ENCODE measurements at places on chromosomes 4 and X.

DNA sequence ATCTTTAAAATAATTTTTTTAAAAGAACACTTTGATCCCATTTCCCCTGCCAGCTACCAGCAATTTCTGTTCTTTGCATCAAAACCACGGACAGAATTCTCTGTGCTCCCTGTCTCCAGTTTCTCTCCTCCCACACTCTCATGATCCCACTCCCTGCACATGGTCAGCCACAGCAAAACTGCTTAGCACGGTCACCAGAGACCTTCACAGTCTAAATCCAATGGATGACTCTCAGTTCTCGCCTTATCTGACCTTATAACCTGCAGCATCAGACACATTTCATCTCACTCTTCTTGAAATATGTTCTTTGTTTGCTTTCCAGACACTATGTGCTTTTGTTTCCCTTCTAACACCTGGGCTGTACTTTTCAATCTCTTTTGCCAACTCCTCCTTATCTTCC, 131.5 kb downstream of the NR3C2 start:
- DNase-seq, result no peak

DNA sequence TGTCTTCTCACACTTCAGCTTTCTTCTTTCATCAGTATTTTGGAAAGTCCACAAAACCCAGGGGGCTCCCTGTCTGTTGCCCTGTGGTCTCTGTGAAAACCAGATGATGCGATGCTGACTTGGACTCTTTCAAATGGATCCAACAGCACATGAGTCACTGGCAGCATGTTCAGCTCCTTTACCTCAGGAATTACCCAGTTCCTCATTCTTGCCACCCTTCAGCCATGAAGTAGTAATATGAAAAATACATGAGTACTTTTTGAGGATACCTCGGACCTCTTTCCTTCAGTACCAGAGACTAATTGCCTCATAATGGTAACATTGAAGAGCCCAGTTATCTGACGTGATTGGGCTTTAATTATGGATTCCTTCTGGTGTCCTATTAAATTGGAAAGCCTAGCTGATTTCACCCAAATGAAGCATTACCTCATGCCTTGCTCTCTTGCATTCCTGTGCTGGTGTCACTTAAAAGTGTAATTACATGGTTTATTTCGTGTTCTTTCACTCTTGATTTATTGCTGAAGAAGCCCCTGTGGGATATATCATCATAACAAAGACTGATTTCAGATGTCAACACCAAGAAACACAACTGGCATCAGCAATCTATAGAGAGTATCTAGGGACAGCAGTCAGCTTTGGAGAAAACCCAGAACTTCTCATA, 63.4 kb downstream of the NFKB1 start:
- DNase-seq, result no peak

- no peak for DNase-seq
Measured at GRCh38 chrX:14946606-14947155, 73.5 kb downstream of the MOSPD2 start.

GRCh38 chr4:111198446-111198845, 575.6 kb upstream of the PITX2 start:
- DNase-seq, result no peak

GRCh38 chr4:76194325-76194724, 19.3 kb downstream of the SCARB2 start:
- DNase-seq, result no peak

- DNase-seq, result no peak
Measured at GRCh38 chrX:48958635-48959094, 1.3 kb upstream of the OTUD5 start.

GRCh38 chr4:157246964-157247363, 26.4 kb downstream of the GRIA2 start:
- no peak for DNase-seq

GRCh38 chr4:5874811-5875449, 18.0 kb downstream of the CRMP1 start:
- DNase-seq, result no peak

DNA sequence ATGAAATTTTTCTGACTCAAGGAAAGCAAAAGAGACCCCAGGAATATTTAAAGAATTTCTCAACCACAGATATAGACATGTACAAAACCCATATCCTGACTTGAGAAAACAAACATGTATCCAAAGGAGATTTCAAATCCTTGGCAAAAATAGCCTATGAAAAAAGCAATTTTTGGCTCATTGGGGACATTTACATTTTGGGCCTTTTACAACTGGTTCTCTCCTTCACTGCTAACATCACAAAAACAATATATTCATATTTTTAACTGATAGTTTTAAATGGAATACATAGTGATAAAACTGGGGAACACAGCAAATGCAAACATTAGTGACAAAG, 65.0 kb downstream of the SH3RF1 start:
- no peak for DNase-seq

DNA sequence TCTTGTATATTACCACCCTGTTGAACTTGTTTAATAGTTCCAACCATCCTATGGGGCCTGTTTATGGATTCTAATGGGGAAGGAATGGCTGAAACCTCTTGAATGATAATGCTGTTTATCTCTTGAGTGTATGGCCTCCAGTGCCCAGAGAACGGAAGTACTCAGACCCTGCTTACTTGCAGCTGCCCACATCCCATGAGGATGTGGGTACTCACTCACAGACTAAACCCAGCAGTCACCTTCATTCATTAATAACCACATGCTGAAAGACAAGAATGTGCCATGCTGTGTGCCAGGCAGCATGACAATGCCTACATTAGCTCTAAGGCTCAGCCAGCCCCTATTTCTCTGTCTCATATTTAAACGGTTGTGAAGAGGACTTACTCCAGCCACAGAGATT, 5.9 kb upstream of the ARMCX5 start:
- no peak for DNase-seq

GRCh38 chrX:128804828-128805227, 718.5 kb downstream of the SMARCA1 start:
- DNase-seq, result no peak

DNA sequence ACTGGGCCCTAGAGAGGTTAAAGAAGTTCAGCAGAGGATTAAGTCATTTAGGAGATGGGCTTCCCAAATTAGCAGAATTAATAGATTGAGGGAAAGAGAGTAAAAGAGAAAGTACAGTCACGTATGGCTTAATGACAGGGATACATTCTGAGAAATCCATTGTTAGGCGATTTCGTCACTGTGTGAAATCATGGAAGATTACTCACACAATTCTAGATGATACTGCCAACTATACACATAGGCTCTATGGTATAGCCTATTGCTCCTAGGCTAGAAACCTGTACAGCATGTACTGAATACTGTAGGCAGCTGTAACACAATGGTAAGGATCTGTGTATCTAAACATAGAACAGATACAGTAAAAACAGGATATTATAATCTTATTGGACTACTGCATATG, 180.6 kb downstream of the RNF150 start:
- DNase-seq, result no peak

GRCh38 chr4:148311526-148311925, 130.7 kb downstream of the NR3C2 start:
- no peak for DNase-seq

- no peak for DNase-seq
Measured at GRCh38 chr4:94931626-94932025, 173.9 kb downstream of the BMPR1B start.

GRCh38 chrX:40278340-40279090, 180.8 kb upstream of the BCOR start:
- peak; percentile 45 for DNase-seq

- DNase-seq, result no peak
Measured at GRCh38 chr4:145820407-145820806, 118.2 kb downstream of the ZNF827 start.

DNA sequence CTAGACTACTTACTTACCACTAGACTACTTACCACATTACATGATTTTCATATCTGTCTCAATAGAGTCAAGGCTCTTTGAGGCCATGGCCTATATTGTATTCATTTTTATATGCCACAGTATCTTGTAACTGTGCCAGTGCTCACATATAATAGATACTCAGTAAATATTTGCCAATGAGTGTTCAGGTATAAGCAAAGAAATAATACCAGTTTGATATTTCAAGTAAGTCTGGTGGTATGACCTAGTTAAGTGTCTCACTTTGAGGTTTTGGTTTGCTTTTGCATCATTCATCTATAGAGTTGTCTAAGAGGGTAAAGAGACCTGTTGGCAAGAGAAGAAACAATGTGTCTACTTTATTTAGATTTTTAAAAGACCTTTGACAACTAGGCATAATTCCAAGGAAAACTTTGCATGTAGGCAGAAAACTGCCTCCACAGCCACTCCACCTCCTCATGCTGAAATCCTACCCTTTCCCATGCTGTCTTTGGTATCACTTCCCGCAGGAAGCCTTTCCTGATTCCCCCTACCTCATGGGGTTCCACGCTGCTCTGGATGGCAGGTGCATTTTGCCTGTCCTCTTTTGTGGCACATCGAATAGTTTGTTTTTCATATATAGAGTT, 91.3 kb upstream of the KLHL13 start:
- no peak for DNase-seq

DNA sequence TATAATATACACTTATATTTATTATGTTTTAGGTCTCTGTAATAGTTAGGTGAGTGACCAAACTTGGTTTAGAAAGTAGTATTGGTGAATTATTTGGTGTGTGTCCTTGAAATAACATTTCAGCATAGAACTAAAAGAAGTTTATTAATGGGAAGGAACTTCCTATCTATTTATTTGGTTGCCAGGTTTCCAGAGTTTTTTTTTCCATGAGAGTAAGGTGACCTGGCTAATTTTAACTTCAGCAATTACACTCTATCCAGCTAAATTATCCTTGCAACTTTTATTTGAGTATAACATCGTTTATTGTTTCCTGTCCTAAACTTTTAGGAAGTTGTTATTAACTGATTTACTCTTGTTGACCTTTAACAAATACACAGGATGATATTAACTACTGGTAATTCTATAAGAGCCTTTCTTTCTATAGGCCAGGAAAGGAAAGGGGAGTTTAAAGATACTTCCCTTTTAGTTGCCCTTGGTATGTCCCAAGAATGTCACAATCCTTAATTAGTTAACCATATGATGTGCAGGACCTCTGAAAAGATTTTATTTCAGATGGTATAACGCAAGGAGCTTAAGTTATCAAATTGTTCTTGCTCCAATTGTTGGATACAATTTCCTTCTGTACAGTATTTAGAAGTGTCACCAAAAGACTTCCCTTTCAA, 18.9 kb downstream of the PRDM8 start:
- DNase-seq, result no peak

DNA sequence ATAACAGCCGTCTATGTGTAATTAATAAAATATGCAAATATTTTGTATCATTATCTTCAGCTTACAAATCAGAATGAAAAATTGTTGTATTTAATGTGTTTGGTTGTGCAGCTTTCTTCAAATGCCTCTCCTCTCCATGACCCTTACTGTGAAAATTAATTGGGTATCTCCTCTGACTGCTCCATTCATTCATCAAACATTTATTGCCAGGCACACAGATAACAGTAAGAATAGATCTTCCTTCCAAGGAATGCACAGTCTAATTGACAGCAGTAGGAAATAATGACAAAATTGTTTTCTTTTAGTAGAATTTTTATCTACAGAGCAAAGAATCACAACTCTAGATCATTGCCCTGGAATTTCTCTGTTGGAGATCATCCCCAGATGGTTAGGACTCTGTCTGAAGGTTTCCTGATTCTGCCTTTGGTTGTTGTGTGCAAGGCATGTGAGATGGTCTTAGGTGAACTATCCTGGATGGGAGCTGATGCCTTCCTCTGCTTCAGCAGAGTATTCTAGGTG, 395.0 kb upstream of the FAT1 start:
- DNase-seq, result no peak

GRCh38 chrX:53686151-53686885, at the start of gene HUWE1:
Gene HUWE1 (minus strand): TSS chrX:53686719. CDS start chrX:53654107, 32,612 bp downstream.
- DNase-seq, result peak; percentile 71

- DNase-seq, result peak; percentile 26
Measured at GRCh38 chr4:140012688-140013486, 141.1 kb downstream of the MAML3 start.

DNA sequence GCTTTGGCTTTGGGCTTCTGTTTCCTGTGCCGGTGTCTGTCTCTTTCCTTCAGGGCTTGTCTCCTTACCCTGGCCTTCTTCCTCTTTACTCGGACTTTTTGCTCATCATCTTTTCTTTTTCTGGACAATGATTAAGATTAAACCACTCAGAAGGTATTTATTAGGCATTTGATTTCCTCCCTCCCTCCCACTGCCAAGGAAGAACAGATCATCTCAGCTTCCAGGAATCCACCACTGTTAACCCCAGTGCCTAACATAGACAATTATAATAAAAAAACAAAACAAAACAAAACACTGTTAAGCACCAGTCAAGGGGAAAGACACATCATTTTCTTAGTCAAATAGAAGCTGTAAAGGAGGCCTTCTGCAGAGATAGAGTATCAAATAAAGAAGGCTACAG, 16.6 kb downstream of the PGRMC1 start:
- no peak for DNase-seq

DNA sequence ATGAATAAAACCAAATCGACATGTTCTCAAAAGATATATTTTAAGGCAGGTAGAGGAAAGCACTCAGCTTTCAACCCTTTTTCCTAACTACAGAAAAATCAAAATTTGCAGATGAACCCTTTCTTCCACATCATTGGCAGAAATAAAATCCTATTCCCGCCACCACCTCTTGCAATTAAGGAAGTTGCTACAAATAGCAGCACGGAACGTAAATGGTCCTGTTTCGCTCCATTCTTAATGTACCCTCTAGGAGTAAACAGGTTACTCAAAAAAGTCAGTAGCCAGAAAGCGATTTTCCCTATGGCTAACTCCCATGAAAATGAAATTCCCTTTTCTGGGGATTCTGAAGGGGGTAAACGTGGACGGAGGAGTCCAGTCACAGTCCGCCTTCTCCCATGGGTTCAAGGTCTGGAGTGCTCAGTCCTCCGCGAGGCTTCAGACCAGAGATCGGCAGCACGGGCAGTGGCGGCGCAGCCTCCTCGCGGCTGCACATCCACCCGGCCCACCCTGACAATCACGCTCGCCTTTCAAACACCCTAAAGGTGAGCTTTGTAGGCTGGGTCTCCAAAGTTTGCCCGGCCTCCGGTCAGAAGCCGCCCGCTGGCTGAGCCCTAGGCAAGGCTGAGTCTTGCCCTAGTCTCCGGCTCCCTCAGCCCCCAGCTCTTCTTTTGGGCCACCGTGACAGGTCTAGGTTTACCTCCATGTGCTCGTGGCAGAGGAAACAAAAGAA, 1.8 kb downstream of the ATP11C start:
- no peak for DNase-seq

- no peak for DNase-seq
Measured at GRCh38 chr4:83328521-83329187, 6.0 kb downstream of the HPSE start.

DNA sequence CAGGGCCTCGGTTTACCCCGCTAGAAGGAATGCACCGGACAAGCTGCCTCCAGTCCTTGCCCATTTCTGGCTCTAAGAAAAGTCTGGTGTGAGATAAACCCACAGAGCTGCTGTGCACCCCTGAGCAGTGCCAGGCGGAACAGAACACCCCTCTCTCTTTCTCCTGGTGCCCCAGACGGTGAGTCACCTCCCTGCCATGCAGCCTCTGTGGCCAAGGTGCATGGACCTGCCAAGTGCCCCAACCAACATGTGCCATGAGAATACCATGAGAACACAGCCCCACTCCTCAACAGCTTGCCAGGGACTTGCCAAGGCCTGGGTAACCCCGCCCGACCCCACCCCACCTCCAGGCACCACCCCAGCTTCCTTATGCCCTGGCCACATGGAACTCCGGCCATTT, 47.7 kb upstream of the MAN2B2 start:
- DNase-seq, result no peak

Data from activated CD8-positive, alpha-beta memory T cell treated with anti-CD3 and anti-CD28 coated beads for 4 hours (primary cell).